Stimulated activated CD4-positive, alpha-beta T cell treated with anti-CD3 and anti-CD28 coated beads, TNF-alpha, amount 100 ng/mL, for 1 hour (primary cell): ENCODE measurements at places on chromosomes 1 and 21.

DNA sequence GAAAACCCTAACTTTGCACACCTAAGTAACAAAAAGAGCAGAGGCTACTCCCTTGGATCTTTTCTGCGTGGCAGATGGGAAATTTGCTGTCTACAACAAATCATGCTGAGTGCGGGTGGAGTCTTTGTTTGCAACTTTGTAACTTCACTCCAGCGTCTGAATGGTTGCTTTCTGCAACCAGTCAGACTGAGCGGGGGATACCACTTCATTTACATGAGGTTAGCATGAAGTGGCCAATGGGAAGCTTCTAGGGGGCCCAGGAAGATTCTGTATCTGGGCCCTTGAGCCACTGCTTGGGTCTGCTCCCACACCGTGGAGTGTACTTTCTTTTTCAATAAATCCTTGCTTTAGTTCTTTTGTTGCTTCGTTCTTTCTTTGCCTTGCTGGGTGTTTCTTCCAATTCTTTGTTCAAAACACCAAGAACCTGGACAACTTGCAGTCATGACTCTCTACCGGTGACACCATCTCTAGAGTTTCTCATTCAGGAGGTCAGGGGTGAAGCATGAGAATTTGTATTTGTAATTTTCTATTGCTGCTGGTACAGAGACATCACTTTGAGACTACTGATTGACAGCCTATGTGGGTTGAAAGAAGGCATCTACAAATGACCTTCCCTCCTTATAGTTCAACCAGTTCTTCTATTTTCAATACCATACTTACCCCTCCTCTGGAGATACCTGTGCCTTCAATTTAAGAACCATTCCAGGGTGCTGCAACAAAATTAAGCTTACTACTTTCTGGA, 55.8 kb upstream of the RC3H1 start:
- DNase-seq = no peak

GRCh38 chr1:110309139-110309538, 30.0 kb upstream of the RBM15 start:
- no peak for DNase-seq

- no peak for DNase-seq
Observed at GRCh38 chr1:188594542-188595235, 1765.9 kb downstream of the PLA2G4A start.

- no peak for DNase-seq
Observed at GRCh38 chr1:84406346-84406861, 8.1 kb downstream of the DNASE2B start.

GRCh38 chr1:204282761-204283221, 69.0 kb upstream of the GOLT1A start:
- no peak for DNase-seq

DNA sequence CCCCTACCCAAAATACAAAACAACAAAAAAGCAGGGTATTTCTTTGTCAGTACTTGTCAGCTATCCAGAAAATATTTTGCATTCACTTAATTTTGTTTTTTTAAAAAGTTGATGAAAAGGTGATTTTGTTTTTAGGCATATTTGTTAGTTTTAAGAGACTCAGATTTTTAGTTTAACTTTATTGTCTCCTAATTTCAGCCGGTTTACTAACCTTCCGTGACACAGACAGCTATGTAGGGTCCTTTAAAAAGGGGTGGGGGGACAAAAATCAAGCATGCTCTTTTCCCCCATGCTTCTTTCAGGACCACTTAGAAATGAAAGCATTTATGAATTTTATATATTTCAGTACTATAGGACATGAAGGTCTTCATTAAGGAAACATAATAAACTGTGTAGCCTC, 1.6 kb downstream of the PBX1 start:
- no peak for DNase-seq

DNA sequence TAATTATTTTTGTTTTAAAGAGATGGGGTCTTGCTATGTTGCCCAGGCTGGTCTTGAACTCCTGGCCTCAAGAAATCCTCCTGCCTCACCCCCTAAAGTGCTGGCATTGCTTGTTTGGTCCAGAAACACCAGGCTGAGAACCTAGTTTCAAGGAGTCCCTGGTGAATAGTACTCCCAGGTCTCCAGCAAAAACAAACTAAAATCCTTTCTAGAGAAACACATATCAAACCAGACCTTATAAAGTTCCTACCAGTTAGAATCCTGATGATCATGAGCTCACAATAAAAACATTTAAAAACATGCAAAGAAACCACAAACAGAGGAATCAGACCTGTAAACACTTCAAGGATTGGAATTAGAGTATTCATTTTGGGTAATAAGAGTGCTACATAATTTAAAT, 34.4 kb upstream of the PADI1 start:
- DNase-seq = no peak

GRCh38 chr1:86258101-86258500, 101.5 kb upstream of the COL24A1 start:
- no peak for DNase-seq

DNA sequence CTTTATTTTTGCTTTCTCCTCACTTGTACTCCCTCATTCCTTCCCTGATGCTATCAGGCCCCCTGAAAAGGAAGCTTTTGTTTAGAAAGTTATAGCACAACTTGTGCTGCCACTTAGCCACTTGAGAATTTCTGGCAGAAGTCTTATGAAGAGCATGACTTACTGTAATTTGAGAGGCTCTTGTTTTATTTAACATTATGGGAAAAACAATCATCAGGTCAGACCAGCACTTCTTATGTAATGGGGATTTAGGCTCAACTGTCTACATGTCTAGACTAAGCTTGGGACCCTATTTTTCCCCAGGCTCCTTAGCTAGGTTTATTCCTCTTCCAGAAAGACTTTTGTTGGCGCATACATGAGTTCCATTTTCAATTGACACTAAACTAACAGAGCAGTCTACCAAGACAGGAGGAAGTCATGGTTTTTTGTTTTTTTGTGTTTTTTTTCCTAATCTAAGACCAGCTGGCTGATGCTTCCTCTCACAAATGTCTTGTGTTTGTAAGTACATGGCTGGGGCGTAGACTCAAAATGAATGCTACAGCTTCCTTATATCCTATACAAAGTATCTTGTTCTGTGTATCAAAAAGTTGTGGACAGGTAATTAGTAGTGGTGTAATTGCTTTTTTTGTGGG, 31.5 kb downstream of the TNFSF4 start:
- DNase-seq = no peak

DNA sequence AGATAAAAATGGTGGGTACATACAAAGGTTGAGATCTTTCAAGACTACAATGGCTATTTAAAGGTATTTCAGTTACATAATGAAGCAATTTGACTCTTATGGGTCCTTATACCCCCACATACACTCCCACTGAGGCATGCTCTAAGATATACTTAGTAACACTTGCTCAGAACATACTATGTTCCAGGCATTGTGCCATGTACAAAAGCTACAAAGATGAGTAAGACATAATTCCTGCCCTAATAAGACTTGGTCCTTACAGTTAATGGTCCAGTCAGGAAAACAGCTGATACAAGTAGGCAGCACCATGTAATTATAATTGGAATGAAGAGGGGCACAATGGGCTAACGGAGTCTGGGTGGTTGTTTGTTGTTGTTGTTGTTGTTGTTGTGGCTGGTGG, 166.7 kb upstream of the BEND5 start:
- no peak for DNase-seq

DNA sequence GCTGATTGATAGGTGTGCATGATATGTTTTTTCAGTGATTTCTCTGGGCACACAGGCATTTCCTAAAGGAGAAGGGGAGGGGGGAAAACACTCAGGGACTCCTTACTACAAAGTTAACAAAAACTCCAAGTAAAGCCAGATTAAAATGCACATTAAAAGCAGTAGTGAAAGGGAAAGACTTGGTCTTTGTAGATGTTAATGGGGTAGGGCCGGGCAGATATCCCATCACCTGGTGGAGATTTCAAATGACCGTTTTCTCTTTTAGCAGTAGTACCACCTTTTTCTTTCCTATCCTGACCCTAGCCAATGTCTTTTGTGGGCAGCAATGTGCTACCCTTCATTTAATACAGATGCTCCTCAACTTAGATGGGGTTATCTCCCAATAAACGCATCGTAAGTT, 32.5 kb downstream of the RTCA start:
- no peak for DNase-seq

DNA sequence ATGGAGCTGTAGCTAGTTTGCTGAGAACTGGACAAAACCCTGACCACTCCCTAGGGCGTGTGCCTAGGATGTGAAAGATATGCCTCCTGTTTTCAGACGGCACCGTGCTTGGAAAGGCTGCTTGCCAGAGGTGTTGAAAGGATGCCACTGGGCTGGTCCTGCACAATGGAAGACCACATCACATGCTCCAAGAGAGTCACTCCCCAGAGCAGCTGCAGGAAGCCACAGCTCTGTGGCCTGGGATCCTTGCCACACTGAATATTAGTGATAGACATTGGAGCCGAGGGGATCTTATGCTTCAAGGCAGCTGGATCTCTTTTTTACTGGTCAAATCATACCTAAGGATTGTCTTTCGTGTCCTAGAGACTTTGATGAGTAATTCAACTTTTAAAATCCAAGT, 6.6 kb upstream of the APP start:
- no peak for DNase-seq

GRCh38 chr1:108732398-108732797, 14.1 kb upstream of the STXBP3 start:
- DNase-seq = no peak

DNA sequence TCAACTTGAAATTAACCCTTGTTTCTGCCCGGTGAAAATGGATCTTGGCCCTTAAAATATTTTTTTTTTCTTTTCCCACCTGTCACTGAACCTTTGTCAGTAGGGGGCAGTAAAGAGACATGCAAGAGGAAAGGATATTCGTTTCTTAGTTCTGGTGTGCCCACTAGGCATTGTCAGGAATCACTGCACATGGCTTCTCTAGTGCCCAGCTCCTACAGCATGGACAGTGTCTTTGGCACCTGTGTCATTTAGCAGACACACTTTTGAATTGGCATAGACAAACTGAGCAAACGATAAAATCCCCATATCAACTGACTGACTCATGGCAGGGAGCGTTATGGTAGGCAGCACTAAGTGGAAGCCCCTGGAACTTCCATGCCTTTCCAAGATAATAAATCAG, 1048.1 kb downstream of the BRINP3 start:
- DNase-seq = no peak

DNA sequence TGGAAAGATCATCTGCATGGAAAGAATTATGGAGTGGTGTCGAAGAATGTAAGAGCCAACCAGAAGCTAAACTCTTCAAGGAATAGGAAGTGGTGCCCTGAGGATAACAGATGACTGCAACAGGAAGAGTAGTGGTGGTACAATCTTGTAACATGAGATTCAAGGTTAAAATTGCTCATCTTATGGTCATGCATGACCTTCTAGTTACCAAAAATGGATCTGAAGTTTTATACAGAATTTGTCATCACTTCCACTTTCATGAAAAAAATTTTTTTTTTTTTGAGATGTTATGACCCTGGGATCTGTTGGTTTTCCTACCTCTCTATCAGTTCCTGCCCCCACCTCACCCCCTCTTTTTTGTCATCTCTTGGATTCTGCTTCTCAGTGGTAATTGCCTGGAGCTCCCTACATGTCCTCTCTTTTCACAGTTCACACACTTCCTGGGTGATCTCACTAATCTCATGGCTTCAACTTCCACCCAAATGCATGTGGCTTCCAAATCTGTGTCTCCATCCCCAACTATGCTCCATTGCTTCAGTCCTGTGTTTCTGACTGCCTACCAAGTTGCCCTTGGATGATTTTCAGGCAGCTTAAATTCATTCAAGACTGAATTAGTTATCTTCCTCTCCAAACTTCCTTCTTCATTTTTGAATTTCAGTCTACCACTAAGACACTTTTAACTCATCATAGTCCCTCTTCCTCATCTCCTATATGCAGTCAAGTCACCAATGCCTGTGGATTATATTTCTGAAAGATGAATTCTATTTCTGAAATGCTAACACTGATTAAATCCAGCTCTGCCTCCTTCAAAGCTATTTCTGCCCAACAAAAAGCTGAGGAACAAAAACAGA, 48.4 kb downstream of the SLAMF6 start:
- DNase-seq = no peak

DNA sequence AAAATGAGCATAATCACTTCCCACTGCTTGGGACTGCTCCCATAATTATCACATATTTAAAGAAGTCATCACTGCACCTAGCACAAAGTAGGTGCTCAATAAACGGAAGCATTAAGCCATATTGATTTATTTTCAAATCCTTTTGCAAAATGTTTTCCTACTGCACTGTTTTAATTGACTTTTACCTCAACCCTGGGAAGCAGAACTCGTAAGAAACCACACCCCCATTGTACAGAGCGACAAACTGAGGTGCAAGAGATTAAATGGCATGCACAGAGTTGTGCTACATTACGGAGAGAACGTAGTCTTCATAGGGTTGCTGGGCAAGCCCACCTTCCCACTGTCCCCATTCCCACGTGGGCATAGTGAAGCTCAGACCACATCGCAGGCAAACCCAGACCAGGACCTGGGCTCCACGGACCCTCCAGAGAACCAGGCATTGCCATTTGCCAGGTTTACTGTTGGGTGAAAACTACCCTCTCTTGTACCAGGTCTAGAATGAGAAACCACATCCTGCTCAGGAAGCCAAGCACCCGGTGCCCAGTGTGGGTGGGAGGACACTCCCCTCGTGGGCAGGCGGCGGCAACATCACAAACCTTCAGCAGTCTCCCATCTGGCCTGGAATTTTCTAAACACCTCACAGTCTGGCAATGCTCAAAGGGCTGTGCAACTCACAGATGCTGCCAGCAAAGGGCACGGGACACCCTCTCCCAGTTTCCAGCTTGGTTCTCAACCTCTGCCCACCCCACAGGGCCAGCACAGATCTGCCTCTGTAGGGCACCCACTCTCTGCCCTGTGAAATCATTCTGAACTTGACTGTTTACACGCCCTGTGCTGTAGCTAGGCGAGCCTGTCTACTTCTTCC, 8.2 kb downstream of the IFFO2 start:
- no peak for DNase-seq

DNA sequence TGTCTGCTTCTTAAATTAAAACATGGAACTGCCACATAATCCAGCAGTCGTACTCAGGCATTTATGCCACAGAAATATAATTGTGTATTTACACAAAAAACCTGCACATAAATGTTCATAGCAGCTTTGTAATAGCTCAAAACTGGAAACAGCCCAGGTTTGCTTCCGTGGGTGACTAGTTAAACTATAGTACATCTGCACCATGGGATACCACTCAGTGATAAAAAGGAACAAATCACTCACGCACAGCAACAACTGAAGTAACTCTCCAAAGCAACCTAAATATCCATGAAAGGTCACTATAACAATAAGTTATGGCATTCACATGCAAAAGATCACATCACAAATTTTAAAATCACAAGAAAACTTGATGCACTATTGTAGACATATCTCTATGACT, 64.4 kb downstream of the KCNT2 start:
- no peak for DNase-seq

DNA sequence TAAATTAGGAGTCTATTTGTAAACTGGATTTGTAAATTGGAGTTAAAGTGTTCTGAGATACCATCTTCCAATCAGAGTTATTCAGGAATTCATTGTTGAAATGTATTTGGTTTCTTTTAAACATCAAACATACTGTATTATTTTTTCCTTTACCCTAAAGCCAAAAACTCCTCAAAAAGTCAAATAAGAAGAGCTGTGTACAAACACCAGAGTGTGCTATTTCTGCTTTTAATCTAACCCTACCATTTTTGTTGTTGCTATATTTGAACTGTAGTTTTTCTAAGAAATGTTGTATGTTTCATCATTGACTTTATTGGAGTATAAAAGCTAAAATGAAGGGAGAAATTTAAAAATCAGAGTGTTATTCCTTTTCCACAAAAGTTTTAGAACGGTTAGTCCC, 35.8 kb downstream of the SLC30A7 start:
- no peak for DNase-seq
